ENCODE measurements at places on chromosomes 2 and 18.

DNA sequence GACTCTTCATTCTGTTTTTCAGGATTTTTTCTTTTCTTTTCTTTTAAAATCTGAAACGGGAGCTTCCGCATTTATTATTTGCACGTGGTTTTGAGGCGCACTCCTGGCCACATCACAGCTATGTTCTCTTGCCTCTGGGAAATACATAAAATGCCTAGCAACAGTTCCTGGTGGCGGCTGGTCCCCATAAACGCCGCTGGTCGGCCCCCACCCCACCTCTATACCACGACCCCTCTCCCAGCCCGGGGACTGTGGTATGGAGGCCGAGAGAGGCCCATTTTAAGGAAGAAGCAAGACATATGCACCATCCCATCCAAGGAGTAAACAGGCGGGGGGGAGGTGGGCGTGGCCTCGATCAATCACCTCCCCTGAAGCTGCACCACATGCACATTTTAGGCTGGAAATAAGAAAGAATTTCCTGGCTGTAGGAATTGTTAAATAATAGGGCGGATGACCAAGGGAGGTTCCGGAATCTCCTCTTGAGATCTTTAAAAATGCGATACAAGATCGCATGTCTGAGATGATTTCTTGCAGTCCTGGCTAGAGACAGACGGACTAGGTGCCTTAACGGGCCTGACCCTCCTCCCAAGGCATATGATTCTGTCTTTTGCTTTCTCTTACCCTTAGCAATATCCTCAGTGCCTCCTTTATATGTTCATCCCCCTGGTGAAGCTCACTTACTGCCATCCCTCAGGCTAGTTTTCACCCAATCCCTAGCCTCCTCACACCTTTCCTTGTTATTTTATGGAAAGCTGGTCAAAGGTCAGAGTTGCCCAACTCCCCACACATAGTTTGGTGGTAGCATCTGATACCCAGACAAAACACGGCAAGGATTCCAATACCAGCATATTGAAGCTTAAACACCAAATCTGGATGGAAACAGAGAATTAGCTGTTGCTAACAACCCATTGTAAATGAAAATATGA is 82.4 kb downstream of the BCL2 start:
- no peak for DNase-seq

GRCh38 chr2:232120911-232121310 is 159.4 kb downstream of the DIS3L2 start:
- DNase-seq: no peak

GRCh38 chr2:174492963-174493431 is 6.2 kb upstream of the GPR155 start:
- DNase-seq: peak; percentile 51

GRCh38 chr2:149585166-149585885 is 2.2 kb downstream of the MMADHC start:
- no peak for DNase-seq

GRCh38 chr2:23824777-23825212 is 102.1 kb downstream of the ATAD2B start:
- DNase-seq: peak; percentile 15

GRCh38 chr2:60496956-60497355 is 56.5 kb downstream of the BCL11A start:
- DNase-seq: no peak

- DNase-seq: no peak
These were observed 27.1 kb downstream of the CAMKMT start for GRCh38 chr2:44388877-44389276.

GRCh38 chr2:161965994-161966393 is 108.0 kb downstream of the DPP4 start:
- DNase-seq: no peak

DNA sequence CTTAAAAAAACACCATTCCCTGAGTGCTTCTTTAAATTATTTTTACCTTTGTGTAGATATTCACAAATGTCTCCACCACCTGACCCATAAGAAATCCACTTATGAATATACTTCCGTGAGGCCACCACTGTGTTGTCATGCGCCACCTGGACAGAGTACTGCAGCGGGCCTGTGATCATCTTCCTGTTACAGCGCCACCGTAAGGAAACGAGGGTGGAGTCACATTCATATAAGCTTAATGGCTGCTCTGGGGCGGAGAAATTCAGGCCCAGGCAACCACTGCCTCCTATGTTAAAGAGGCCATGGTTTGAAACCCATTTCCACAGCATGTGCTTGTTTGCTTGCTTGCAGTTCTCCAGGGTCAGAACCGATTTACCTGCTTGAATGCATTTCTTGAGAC is 17.7 kb downstream of the PLA2R1 start:
- no peak for DNase-seq

DNA sequence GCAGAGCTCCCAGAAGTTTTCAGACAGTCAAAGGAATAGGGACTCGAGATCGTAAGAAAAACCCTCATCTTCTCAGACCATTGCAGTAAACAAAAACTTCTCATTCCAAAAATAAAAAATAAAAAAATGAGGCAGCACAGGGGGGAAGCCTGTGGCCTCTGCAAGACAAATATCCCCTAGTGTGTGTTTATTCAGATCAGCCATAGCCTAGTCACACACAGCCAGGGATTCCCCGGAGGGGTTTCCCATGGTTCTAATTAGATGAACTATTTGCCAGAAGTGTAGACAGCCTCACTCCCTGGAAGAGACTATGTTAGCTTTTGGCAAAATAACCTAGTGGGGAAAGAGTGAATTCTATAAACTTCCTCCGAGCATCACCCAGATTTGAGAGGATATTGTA is 122.9 kb upstream of the KLF7 start:
- DNase-seq: peak; percentile 38

Measured in stimulated activated naive CD8-positive, alpha-beta T cell treated with anti-CD3 and anti-CD28 coated beads, Interleukin-15, Interleukin-2, amounts not matched to agents 100 U/mL and 50 U/mL, for 24 hours (primary cell).